ENCODE measurements at places on chromosomes 2 and 18.

GRCh38 chr2:62163106-62163831 is 32.6 kb upstream of the B3GNT2 start:
- DNase-seq, result no peak

DNA sequence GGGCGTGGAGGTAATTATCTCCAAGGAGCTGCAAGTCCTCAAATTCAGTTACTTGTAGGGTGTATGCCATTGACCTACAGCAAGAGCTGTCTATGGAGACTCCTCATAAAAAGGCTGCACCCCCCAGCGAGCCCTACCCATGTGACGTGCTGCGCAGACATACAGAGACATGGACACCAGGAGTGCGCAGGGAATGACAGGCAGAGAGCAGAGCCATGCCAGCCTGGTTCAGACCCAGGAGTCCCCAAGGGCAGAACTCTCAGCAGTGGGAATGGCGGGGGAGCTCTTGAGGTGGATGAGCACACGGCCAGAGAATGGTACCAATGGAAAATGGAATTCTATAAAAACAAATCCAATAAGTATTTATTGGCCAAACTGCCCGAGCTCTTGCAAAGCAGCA is 310.1 kb downstream of the MYCN start:
- DNase-seq, result no peak

DNA sequence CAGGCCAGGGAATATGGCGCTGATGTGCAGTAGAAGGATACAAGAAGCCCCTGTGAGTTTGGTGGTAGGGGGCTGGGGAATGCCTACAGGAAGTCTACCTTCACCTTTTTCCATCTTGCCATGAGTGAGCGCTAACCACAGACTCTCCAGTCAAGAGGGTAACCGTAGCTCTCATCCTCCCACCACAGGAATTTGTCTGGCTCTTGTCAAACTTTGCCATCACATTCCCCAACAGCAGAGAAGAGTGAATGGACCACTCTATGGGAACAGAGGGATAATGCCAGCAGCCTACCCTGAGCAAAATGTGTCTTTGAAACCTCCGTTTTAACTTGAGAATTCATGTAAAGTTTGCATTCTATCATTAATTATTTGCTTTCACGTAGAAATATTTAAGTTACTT is 168.3 kb downstream of the NRP2 start:
- no peak for DNase-seq

DNA sequence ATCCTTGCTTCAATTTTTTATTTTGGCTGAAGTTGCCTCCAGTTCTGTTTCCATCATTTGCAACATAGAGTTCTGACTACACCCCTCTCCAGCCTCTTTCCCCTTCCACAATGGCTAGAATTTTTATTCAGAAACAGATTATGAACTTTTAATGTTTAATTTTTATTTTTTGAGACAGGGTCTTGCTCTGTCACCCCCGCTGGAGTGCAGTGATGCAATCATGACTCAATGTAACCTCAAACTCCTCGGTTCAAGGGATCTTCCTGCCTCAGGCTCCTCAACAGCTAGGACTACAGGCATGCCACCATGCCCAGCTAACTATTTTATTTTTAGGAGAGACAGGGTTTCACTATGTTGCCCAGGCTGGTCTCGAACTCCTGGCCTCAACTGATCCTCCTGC is 2.8 kb downstream of the NTSR2 start:
- no peak for DNase-seq

GRCh38 chr18:13229001-13229671 is 10.6 kb downstream of the LDLRAD4 start:
- DNase-seq, result no peak

DNA sequence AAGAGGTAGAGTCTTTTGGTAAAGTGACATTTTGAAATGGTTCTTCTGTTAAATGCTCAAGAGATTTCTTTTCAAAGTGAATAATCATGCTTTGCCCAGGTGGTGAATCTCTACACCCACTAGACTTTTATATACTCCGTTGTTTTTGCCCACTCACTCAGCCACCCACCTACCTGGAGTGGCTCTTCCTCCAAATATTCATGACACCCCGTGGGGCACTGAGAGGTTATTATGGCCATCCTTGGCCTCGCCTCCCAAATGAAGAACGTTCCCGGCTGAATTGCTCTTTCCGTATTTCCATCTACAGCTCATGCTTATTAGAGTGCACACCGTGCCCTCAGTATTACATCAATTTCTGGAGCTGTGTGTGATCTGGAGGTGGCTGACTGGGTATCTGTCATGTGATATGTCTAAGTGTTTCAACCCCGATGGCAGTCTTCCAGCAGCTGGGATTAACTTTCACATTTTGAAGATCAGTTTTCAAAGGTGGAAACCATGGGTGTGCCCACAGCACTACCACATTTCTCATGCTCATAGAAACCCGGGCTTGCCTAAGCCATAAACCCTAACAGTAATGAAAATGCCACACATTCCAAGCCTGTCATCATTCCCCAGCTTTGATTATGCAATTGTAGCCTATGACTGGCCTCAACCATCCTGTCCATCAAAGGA is 406.6 kb upstream of the MMADHC start:
- DNase-seq, result no peak

DNA sequence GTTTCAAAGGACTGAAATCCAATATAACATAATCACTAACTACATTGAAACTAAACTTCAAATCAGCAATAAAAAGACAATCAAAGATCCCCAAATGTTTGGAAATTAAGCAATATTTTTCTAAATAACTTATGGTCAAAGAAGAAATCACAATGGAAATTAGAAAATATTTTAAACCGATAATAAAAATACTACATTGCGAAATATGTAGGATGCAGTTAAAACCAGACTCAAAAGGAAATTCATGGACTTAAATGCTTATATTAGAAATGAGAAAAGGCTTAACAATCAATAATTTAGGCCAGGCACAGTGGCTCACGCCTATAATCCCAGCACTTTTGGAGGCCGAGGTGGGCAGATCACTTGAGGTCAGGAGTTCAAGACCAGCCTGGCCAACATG is 79.0 kb upstream of the HAAO start:
- no peak for DNase-seq

DNA sequence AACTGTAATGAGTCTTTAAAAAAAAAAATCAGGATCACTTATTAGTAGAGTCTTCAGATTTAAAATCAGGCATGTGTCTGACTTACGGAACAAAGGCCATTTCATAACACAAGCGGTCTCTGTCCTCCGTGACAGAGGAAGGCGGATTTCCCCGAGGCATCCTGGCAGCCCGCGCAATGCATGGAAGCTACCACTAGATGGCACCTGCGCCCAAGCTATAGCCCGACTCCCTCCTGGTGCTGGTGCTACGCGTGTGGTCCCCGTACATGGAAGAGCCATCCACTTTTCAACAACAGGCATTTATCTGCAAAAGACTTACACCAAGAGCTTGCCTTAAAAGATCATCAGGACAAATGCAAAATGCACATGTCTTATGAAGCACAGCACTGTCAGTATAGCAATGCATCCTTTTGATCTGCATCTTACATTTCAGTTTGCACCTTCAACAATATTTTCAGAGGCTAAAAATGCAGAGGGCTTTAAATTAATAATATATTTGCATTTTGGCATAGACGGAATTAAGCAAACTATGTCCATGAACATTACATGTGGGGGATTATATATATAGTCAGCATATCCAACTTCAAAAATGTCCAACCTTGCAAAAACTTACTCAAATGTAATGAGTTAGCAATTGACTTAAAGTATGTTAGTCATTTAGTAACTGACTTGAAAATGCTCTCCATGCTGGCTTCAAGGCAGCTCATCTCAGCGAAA is 96.0 kb downstream of the ZNF516 start:
- DNase-seq, result peak; percentile 58

DNA sequence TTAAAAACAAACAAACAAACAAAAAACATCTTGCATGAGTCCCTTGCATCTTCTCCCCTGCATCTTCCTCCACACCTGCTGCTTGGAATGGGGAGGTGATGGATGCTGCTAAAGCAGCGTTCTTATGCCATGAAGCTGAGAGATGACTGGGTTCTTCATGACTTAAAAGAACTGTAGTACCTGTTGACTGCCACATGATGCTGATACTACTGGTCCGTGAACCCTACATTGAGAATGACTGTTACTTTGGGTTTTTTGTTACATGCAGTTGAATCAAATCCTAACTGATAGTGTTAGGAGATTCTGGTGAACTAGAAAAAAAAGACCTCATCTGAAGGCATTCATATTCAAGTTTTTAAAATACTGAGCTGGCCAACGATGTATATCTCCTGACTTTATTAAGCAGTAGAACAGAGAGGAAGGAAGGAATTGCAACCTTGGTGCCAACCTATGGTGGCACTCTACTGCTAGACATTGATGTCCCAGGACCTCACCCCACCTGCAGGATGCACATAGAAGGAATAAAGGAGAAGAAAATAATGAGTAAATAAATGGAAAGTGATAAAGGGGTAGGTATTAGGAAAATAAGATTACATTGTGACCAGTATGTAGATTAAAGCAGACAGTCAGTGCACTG is 63.2 kb upstream of the SPAG16 start:
- no peak for DNase-seq

DNA sequence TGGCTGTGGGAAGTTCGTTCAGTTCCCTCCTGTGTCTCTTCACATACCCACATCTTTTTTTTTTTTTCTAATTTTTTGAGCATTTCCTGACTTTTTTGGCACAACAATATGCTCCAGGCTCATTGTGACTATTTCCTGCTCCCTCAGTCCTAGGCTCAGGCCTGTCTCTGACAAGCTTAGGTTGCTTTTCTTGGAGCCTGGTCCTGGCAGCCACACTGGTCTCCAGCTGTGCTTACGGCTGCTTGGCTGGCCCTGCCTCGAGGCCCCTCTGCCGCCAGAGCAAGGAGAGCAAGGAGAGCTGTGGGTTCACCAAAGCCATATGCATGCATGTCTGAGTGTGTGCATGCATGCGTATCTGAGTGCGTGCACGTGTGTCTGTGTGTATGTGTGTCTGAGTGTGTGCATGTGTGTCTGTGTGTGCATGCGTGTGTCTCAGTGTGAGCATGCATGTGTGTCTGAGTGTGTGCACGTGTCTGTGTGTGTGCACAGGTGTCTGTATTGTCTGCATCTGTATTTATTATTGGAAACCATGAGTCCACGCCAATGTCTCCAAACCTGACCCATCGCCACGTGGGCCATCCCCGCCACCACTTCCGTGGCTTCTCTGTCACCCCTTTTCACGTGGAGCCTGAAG is 766.1 kb upstream of the SALL3 start:
- no peak for DNase-seq

DNA sequence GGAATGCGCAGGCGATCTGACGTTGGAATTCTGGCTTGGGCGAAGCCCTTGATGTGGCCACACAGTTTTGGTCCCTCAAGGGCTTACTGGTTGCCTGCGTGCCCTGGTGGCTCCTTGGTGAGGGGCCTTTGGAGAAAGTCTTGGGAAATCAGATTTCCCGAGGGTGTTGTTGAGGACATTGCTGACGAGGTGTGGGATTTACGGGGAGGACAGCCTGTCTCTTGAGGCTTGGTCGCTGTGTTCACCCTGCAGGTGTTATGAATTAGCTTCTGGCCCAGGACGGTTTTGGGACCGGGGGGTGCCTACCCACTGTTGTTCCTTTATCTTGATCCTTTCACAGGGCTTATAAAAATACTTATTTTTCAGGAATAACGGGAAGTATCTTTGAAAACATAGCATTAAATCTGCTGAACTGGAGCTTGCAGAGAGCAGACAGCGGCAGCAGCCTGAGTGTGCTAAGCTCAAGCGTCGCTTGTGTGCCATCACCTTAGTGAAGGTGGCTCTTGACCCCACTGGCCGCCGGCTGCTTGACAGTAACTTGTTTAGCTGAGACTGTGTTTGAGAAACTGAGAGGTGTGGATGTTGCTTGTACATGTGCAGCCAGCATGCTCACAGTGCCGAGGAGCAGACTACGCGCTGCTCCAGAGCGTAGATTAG is 4.2 kb downstream of the CTDP1 start:
- DNase-seq, result no peak

- DNase-seq, result no peak
Observed at GRCh38 chr2:238875101-238875470, 27.2 kb downstream of the TWIST2 start.

GRCh38 chr2:182642328-182642727 is 73.7 kb upstream of the DNAJC10 start:
- peak; percentile 11 for DNase-seq

DNA sequence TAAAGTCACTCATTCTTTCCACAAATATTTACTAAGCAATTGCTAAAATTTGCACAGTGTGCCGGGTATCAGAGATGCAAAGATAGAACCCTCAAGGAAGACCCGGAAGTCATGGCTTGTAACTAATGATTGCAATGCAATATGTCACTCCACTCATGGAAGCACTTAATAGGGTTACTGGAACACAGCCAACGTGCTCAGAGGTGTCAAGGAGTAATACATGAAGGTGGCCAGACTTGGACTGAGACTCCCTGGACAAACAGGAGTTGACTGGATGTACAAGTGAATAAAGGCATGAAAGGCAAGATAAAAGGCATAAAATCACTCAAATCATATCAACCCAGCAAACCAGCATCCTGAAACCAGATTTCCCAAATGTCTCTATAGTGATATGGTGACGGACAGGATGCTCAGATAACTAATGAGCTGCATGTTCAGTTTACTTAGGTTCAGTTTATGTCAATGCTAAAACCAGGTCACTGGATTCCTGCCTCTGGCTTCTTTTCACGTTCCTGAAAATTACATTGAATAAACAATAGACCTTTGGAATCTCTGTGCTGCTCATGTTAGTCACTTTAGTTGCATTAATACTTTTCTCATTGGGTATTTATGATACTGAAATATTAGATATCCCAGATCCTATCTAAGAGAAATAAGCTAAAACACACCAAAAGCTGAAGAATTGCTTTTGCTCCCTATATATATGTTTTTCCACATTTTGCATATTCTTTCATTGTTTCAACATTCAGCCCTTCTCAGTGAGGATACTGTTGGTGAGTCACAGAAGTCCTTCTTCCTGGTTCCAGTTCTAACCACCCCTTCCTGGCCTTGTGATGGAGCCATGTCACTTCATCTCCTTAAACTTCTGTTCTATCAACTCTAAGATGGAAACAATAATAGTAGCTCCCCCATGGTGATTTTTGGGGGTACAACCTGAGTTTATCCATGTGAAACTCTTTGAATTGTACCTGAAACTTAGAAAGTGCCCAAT is 688.9 kb upstream of the ID2 start:
- no peak for DNase-seq

GRCh38 chr2:10517351-10518043 is 69.4 kb upstream of the ODC1 start:
- no peak for DNase-seq

GRCh38 chr18:63240531-63241316 is 78.8 kb downstream of the BCL2 start:
- no peak for DNase-seq

DNA sequence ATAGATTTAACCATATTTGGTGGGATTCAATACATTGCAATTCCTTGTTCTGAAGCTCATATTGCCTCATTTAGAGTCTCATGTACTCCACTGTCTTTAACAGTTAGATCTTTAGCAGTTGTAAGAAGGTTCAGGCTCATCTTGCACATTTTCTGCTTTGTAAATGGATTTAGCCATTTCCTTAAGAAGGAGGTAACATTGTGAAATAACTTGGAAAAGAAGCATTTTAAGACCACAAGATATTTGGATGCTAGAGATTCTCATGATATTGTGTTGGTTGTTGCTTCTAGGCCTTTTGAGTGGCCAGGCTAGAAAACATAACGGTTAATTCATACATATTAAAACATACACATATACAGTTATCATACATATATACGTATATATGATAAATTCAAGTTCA is 445.8 kb upstream of the NXPH2 start:
- no peak for DNase-seq

GRCh38 chr2:53366543-53366942 is 401.1 kb upstream of the CHAC2 start:
- DNase-seq, result no peak

Measured in T-helper 2 cell treated with Interferon-gamma antibody and Interleukin-4, amounts not matched to agents 5 μg/mL and 100 μg/mL, for 36 hours (primary cell).